Stimulated activated CD8-positive, alpha-beta memory T cell treated with anti-CD3 and anti-CD28 coated beads, Interleukin-7, amount 100 ng/mL, for 1 hour (primary cell): ENCODE measurements at places on chromosomes 5 and 9.

DNA sequence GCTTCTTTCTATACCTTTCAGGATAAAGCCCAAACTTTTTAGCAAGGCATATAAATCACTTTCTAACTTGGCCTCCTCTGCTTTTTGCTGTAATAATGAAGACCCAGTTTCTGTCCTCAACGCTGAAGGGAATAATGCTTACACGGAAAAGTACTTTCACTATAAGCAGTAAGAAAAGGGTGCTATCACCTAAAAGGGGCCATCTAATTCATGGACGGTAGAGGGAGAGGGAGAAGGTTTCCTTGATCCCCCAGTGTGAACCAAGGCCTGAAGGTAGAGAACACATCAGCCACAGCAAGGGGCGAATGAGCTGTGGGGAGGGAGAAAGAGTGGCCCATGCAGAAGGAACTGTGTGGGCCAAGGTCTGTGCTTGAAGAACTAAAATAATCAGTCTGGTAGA, 417.7 kb upstream of the CLINT1 start:
- DNase-seq: no peak

DNA sequence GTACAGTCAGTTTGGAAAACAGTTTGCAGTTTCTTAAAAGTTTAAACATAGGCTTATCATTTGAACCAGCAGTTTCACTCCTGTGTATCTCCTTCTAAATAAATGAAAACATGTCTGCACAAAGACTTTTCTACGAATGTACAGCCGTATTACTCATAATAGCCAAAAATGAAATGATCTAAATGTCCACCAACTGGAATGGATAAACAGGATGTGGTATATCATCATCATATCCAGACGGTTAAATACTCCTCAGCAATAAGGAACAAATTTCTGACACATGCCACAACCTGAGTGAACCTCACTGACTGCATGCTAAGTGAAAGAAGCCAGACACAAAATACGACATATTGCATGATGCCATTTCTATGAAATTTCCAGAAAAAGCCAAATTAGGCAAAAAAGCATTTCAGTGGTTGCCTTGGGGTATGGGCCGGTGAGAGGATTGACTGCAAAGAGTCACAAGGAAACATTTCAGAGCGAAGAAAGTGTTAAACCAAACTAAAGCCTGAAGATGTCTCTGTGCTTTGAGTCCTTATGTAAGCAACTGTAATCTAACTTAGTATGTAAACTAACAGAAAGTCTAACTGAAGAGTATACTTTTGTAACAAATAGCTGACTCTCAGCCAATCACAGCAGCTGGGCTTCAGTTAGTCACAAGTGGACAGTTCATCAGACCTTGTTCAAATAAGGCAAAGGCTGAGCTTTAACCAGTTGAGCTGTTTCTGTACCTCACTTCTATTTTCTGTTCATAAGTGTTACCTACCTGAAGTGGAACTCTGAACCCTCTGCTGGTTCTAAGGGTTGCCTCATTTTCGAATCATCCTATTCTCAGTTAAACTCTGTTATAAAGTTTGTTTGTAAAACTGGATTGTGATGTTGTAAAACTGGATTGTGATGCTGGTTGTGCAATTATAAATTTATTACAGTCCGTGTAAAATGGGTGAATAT, 65.2 kb downstream of the TRIO start:
- no peak for DNase-seq

- no peak for DNase-seq
These were observed 5.9 kb downstream of the NFIL3 start for GRCh38 chr9:91417602-91418214.

DNA sequence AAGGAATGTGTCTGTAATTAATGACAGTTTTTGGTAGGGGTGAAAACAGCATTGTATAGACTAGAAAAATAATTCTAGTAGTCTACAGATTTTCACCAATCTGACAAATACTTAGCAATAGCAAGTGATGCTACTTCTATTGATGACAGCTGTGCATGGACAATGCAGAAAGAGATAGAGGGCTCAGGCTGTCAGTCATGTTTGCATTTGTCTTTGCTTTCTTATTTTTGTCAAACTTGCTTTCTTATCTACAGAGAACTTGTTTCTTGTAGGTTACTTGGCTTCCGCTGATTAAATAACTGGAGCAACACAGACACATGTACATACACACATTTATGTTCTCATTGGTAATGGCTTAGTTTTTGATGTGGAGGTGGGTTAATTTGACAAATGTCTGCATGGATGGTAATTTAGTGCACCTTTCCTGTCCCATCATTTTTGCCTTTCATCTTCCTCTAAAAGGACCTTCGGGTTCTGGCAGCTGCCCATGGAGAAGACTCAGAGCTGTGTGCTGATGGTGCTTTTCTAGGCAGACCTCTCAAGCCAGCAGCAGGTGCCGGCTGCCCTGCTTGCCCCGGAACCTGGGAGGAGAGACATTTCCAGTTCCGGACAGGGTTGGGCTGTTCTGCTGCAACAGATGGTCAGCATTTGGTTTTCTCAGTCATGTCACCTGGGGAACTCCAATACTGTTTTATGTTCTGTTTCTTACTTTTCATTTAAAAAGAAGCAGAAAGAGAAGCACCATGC, 28.8 kb downstream of the CAMK4 start:
- no peak for DNase-seq

GRCh38 chr9:26058111-26058895, 380.1 kb upstream of the TUSC1 start:
- no peak for DNase-seq

DNA sequence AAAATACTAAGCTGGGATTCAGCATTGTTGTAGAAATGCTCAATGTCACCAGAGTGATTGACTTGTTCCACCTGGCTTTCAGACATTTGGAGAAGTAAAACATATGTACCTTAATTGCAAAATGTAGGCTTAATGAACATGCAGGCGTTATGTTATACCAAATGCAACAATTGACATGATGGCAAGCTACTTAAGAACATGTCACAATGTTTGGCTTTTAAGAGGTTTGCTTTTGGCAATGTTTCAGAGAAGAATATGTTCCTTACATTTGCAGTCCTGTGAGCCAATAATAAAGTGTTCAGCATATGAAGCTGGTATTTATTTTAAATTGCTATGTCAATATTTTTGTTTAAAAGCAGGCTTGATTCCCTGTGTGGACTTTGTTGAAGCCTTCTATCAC, 111.7 kb upstream of the NUDT12 start:
- no peak for DNase-seq

GRCh38 chr5:152151940-152152339, 227.3 kb upstream of the GLRA1 start:
- no peak for DNase-seq

GRCh38 chr5:66829358-66829674, 233.1 kb downstream of the MAST4 start:
- no peak for DNase-seq

GRCh38 chr5:62578540-62578939, at the start of gene LRRC70:
Gene LRRC70, plus strand, starts transcription at chr5:62578819. Its CDS starts 620 bp downstream, at chr5:62579439.
- no peak for DNase-seq

GRCh38 chr5:139789116-139789844, 6.3 kb upstream of the PSD2 start:
- DNase-seq: no peak

- no peak for DNase-seq
These were observed 383.5 kb downstream of the TLE4 start for GRCh38 chr9:79955300-79955699.
